NCI-H446 treated with DMSO at 0.1 percent for 48 hours (cell line): ENCODE measurements at places on chromosomes 3 and 15.

DNA sequence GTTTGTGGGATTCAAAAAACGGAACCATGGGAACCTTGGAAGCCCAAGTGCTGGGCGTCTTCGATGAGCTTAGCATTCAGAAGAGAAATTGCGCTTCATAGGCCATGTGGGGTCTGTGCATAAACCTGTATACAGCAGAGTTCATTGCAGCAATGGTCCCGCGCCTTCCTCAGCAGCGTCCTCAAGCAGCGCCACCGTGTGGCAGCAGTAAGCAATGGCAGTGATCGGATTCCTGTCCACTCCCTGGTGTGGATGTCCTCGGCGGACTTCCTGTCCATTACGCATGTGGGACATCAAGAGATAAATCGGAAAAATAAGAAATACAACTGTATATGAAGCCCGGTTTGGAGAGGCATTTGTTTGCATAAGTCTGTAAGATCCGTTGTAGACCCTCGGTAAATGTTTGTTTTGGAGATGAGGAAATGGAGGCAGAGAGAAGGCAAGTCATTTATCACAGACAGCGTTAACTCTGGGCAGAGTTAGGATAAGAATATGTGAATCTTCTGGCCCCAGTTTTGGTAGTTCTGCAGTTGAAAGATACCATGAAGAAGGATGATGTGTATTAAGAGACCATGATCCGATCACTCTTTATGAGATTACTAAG is 57.7 kb downstream of the CNTN4 start:
- DNase-seq, result no peak

GRCh38 chr15:39728845-39729244 is 53.8 kb downstream of the FSIP1 start:
- no peak for DNase-seq

DNA sequence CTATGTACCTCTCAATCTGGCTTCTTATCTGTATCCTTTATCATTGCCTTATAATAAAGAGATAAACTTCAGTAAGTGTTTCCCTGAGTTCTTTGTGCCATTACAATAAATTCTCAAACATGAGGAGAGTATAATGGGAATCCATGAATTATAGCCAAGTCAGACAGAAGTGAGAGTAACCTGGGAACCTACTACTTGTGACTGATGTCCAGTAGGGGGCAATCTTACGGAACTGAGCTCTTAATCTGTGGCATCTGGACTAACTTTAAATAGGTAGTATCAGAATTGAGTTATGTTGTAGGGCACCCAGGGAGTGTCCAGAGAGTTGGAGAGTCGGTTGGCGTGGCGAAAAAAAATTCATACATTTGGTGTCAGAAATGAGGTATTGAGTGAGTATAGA is 542.6 kb downstream of the ZBBX start:
- DNase-seq, result no peak

DNA sequence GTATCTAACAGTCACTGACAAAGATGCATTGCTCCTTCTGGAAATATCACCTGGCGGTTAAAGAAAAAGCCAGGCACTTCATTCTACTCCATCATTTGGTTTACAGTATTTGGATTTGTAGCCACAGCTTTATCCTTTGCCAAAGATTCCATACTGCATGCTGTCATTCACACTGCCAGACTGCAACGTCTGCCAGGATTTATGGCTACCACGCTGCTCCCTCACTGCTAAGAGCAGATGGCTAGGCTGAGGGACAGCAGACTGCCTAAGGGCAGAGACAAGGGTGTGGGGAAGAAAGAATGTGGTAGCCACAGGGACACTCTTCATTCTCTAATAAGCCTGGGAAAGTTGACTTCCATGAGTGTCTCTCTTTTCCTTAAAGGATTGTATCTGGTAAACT is 1047.0 kb downstream of the TUSC7 start:
- DNase-seq, result peak; percentile 94

DNA sequence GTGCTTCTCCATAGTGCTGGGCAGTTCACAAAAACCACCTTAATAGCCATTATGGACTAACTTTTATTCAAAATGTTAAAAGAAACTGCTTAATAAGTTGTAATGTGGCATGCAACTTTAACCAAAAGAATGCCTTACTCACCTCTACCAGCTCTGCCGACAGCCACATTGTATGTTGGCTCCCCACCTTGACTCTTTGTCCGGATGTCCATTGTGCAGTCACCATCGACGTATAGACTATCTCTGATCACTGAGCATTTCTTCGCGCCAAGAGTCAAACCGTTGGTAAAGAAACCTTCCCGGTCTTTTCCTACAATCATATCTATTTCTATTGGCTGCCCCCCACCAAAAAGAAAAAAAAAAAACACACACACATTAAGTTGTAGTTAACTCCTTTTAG is 2.5 kb downstream of the PFN2 start:
- peak; percentile 31 for DNase-seq

DNA sequence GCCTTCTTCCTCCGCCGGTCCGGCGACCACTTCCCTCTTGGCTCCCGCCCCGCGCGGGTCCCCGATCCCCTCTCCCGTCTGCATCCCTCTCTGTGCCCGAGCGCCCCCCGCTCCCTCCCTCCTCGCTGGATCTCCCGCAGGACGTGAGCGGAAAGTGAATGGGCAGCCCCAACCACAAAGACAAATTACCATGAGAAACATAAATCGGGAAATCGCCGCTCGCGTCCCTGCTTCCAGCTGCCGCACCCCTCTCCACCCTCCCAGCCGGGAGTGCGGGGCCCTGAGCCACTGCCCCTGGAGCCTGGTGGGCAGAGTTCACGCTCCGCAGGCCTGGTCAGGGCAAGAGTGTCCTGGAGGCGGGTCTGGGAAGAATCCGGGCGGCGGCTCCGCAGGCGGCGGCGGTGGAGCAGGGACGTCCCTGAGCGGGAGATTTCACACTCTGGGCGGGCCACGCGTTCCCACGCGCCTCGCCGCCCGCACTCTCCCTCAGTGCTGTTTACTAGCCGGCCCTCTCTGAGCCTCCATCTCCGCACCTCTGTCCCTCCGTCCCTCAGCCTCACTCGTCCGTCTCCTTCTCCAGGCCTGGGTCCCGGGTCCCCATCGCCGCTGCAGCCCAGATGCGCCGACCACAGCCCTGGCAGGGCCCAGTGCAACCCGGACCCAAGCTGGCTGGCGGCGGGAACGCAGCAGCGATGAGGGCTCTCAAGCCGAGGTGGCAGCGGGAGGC is 835 bp downstream of the SEMA5B start:
- DNase-seq, result no peak

DNA sequence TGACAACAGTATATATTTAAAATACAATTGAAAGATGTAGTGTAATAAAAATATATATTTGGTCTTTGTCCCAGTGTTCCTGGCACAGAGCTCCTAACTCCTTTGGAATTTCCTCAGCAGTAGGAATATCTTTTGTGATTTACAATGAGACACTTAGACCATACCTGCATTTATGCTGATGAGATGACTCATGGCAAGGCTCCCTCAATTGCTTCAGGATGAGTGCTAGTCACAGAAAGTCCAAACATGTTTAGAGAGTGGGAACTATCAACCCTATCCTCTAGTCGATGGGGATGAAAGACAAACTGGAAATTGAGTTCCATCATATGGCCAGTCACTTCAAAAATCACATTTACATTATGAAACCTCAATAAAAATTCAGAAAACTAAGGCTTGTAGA is 588.3 kb upstream of the LMCD1 start:
- no peak for DNase-seq

DNA sequence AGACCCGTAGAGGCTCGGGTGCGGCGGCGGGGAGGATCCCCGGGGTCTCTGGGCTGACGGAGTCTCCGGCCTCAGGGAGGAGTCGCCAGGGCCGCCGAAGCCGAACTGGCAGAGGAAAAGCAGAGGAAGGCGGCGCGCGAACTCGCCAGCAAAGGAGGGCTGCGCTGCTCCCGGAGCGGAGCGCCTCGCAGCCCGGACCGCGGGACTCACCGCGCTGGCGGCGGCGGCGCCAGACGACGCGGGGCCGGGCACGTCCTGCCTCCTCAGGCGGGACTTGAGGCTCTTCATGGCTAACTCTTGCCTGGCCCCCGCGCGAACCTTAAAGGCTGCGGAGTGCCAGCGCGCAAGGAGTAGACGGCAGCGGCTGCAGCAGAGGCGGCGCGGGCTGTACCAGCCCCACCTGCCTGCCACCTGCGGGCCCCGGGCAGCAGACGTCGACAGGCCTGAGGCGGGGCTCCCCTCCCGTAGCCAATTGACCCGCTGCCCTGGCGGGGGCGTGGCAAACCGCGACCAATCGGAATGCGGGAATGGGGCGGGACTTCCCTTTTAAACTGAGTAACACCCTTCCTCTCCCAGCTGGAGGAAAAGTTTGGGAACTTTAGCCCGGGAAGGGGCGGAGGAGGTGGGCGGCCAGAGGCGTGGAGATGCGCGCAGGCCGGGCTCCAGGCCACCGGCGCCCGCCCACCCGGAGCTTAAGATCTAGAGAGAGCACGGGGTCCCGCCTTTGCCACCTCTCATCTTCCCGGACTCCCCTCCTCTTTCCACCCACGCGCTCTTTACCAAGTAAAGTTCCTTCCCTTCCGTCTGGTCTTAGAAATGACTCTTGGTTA is at the start of gene UACA:
UACA (minus strand) TSS at position 439 of the 830 bp plus-strand sequence; CDS start at position 288, 151 bp downstream.
- peak; percentile 49 for DNase-seq

DNA sequence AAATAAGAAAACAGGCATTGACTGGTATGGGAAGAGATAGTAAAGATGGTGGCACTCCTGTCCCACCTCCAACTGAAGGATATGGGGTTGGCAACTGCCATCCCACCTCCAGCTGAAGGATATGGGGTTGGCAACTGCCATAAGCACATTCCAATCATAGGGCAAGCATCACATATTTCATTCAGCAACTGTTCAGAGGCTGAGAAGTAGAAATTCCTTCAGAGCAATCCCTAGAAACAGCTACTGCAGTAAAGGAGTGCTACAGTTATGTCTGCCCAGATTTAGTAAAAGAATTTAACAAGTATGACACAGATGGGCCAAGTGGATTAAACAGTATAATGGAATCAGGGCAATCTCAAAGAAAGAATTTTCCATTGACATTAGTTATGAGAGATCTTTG is 156.8 kb downstream of the IMPG2 start:
- no peak for DNase-seq

- no peak for DNase-seq
These were observed 61.9 kb downstream of the CGGBP1 start for GRCh38 chr3:87996882-87997281.

GRCh38 chr3:99330924-99331532 is 307.4 kb upstream of the COL8A1 start:
- DNase-seq, result no peak

GRCh38 chr15:101167411-101167752 is 84.5 kb downstream of the CHSY1 start:
- no peak for DNase-seq

- DNase-seq, result no peak
These were observed 393.9 kb upstream of the CFAP20DC start for GRCh38 chr3:59443618-59444293.

DNA sequence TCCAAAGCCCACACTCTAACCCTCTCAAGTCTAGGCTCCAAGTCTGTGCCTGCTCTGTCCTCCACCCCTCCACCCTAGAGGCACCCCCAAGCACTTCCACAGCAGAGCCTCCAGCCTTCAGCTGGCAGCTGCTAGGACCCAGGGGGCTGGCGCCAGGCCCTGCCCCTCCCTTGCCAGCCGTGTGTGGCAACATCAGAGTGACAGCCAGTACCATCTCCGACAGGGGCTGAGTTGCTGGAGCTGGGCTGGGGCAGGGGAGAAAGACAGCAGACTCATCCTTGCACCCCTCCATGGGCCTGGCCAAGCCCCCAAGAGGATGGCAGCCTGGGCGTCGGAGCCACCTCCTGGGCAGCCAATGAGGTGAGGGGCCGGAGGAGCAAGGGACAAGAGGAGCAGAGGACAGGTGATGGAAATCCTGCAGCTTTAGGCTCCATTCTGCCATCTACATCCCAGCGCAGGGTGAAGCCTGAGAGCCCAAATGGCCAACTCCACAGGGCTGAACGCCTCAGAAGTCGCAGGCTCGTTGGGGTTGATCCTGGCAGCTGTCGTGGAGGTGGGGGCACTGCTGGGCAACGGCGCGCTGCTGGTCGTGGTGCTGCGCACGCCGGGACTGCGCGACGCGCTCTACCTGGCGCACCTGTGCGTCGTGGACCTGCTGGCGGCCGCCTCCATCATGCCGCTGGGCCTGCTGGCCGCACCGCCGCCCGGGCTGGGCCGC is at the start of gene GPR62:
GPR62 (plus strand) TSS at position 207 of the 718 bp plus-strand sequence; CDS start at position 479, 272 bp downstream.
- DNase-seq, result no peak

GRCh38 chr15:74306781-74307217 is 60.6 kb downstream of the CYP11A1 start:
- DNase-seq, result no peak

GRCh38 chr3:157982359-157982758 is 123.9 kb downstream of the SHOX2 start:
- no peak for DNase-seq

- DNase-seq, result no peak
These were observed 80.8 kb downstream of the GHSR start for GRCh38 chr3:172367205-172368105.
